Activated CD4-positive, alpha-beta T cell treated with anti-CD3 and anti-CD28 coated beads, Interleukin-2, amount 10 ng/mL, durations not matched to agents 7 days and 5 days (primary cell): ENCODE measurements at places on chromosomes 7 and 10.
A peak's percentile ranks its signal among the peaks of the same experiment; 100 is the strongest.

DNA sequence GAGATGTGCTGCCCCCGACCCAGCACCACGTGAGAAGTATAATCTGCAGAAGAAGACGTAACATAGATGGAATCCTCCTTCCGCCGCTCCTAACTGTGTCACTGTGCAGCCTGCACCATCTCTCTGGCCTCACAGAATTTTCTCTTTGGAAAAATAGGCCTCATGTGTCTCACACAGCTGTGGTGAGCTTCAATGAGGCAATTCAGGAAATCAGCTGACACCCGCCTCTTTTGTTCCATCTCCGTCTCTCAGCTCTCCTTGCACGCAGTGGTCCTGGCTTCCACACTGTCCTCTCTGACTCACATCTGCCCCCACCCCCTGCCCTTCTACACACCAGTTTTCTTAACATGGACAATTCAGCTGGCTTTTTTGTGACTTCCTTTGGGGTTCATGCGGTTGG lies 7.2 kb downstream of the C10orf90 start:
- H3K4me1 ChIP-seq, result no peaks in the 10 kb centered on the region
- H3K27me3 ChIP-seq, result no peaks in the 10 kb centered on the region
- no peak overlapping the region for H3K27ac ChIP-seq
- no peaks in the 10 kb centered on the region for H3K36me3 ChIP-seq
- DNase-seq, result no peak

GRCh38 chr10:48658243-48658974 lies 26.3 kb upstream of the WDFY4 start:
- H3K4me3 ChIP-seq, result no peak overlapping the region
- H3K27me3 ChIP-seq, result peaks cover 20% of the 10 kb centered on the region
- H3K36me3 ChIP-seq, result no peaks in the 10 kb centered on the region
- peaks cover 6% of the 10 kb centered on the region for H3K4me1 ChIP-seq
- DNase-seq, result peak; percentile 66

DNA sequence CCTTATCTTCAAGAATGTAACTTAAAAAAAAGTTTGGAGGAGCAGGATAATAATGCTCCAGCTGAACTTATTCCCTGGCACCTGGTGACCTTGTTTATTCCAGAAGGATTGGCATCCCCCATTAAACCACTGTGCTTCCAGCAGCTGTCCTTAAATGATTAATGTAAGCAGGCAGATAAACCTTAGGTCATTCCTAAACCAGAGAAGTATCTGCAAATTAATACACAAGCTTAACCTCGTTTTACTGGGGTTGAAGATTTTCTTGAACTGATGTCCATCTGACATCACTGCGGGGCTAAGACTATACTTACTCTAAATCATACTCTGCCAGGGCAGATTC lies 116.1 kb upstream of the PALS2 start:
- no peaks in the 10 kb centered on the region for H3K4me1 ChIP-seq
- H3K27ac ChIP-seq, result no peak overlapping the region
- no peak overlapping the region for H3K4me3 ChIP-seq
- DNase-seq, result no peak
- H3K27me3 ChIP-seq, result peaks cover 11% of the 10 kb centered on the region

DNA sequence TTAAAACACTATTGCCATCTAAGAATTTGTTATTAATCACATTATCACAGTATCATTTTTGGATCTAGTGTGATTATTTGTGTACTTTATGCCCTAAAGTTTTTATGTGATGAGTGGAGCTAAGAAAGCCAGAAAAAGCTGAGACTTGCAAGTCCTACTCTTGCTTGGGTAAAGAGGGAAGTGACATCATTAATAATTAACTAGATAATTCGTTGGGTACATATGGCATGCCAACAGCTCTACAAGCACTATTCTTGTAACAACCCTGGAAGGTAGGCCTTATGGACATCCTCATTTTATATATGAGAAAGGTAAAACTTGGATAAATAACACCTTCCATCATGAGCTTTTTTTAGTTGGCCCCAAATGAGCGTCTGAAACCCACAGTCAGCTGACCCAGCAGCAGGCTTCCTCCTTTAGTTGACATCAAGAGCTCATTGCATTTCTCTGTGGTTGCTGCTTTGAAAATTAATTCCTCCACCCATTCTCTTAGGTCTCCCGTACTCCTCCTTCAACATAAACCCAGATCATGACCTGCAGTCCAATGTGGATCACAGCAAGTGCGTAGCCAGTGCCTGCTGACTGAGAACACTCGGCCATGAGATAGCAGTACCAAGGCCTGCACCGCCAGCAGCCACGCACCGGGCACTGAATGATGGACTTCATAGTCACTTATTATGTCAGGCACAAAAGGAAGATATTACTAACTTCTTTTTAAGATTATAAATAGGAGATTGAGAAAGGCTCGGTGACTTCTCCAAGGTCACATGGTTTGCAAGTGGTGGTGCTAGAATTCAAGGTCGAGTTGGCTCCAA lies 292.0 kb upstream of the AOAH start:
- H3K4me1 ChIP-seq, result peaks cover 9% of the 10 kb centered on the region
- H3K4me3 ChIP-seq, result no peak overlapping the region
- H3K36me3 ChIP-seq, result peaks cover 33% of the 10 kb centered on the region
- no peak for DNase-seq
- no peaks in the 10 kb centered on the region for H3K27me3 ChIP-seq

GRCh38 chr10:108970016-108970415 lies 953.3 kb downstream of the XPNPEP1 start:
- H3K4me1 ChIP-seq, result no peaks in the 10 kb centered on the region
- H3K4me3 ChIP-seq, result no peak overlapping the region
- peak; percentile 6 for DNase-seq
- no peaks in the 10 kb centered on the region for H3K36me3 ChIP-seq
- no peaks in the 10 kb centered on the region for H3K27me3 ChIP-seq

- peaks cover 2% of the 10 kb centered on the region for H3K4me1 ChIP-seq
- no peak overlapping the region for H3K4me3 ChIP-seq
- no peak for DNase-seq
- no peak overlapping the region for H3K27ac ChIP-seq
- no peaks in the 10 kb centered on the region for H3K36me3 ChIP-seq
- no peaks in the 10 kb centered on the region for H3K27me3 ChIP-seq
These were observed 96.7 kb downstream of the KIF20B start for GRCh38 chr10:89798092-89798491.

- no peaks in the 10 kb centered on the region for H3K27me3 ChIP-seq
- H3K4me3 ChIP-seq, result no peak overlapping the region
- no peak overlapping the region for H3K27ac ChIP-seq
- DNase-seq, result no peak
- H3K4me1 ChIP-seq, result no peaks in the 10 kb centered on the region
These were observed 11.1 kb downstream of the MSRB2 start for GRCh38 chr10:23106331-23107072.

GRCh38 chr10:130018265-130018664 lies 54.2 kb upstream of the EBF3 start:
- H3K27me3 ChIP-seq, result peaks cover 3% of the 10 kb centered on the region
- DNase-seq, result peak; percentile 28
- peaks cover 18% of the 10 kb centered on the region for H3K4me1 ChIP-seq

- no peak for DNase-seq
- peaks cover 2% of the 10 kb centered on the region for H3K27me3 ChIP-seq
These were observed 179.0 kb downstream of the RNLS start for GRCh38 chr10:88404133-88404532.

DNA sequence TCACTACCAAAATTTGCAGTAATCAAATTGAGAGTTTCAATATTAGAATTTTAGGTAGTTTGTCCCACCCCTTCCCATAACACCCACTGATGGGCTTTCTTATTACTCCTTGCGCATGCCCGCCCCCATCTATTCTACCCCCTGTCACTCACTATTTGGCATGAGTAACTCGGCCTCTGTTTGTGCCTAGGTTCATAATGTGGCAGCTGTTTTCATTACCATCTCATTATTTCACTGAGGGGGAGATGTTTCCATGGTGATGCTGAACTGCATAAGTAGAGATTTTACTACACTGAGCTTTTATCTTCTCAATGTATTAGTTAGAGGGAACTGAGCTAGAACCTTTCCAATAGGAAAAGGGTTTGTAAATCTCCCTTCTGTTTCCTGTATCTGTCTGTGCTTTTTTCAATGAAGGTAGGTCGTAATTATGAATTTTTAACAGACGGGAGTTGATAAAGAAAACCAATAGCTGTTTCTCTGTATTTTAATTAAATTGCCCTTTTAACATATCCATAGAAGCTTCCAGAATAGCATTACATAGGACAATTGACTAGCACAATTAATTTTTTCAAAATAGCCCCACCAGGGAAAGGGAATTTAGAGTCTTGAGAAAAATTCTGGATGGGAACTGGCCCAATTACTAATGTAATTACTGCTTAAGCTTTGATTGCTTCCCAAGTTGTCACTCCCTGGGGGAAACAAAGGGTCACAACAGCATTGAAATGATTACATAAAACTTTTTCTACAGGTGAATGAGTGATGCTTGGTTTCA lies 33.4 kb downstream of the PRPS1L1 start:
- no peak for DNase-seq
- no peak overlapping the region for H3K4me3 ChIP-seq
- H3K27me3 ChIP-seq, result peaks cover 3% of the 10 kb centered on the region
- no peaks in the 10 kb centered on the region for H3K4me1 ChIP-seq
- H3K27ac ChIP-seq, result no peak overlapping the region
- no peaks in the 10 kb centered on the region for H3K36me3 ChIP-seq

GRCh38 chr10:30373596-30374327 lies 24.7 kb upstream of the MTPAP start:
- peaks cover 20% of the 10 kb centered on the region for H3K27me3 ChIP-seq
- H3K4me1 ChIP-seq, result peaks cover 27% of the 10 kb centered on the region
- DNase-seq, result peak; percentile 49
- no peaks in the 10 kb centered on the region for H3K36me3 ChIP-seq

GRCh38 chr10:132448248-132448731 lies 51.3 kb downstream of the PWWP2B start:
- H3K27me3 ChIP-seq, result no peaks in the 10 kb centered on the region
- H3K27ac ChIP-seq, result peak overlapping the region; percentile 99
- H3K4me3 ChIP-seq, result no peak overlapping the region

DNA sequence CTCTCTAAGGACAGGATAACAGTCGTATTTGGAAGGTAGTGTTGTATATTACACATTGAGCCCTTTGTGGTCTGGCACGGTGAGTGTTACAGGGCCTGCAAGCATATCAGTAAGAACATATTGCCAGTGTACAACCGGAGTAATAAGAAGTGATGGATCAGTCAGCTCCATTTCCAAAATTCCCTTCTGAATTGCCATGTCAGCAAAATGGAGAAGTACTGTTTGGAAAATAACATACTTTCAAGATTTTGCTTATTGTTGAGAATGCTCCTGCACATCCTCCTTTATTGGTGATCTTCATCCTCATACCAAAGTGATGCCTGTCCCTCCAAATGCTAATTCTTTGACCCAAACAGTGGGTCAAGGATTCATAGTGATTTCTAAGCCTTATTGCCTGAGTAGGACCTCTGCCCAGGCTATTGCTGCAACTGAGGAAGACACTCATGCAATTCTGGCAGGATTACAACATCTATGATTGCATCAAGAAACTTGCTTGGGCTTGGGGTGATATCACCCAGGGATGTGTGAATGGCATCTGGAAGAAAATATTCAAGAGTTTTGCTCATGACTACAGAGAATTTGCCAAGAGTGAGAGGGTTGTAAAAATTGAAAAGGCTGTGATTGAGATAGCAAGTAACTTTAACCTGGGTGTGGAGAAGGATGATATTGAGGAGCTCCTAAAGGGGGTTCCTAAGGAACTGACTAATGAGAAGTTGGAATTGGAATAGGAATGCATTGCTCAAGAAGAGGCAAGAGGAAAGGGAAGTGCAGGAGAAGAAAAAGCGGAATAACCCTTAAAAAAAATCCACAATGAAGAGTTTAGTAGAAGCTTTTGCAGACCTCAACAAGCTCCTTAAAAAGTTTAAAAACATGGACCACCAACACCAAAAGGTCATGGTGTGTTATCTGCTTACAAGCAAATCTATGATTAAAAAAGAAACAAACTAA lies 452.2 kb upstream of the SORCS1 start:
- no peaks in the 10 kb centered on the region for H3K36me3 ChIP-seq
- no peak for DNase-seq
- no peak overlapping the region for H3K4me3 ChIP-seq
- no peaks in the 10 kb centered on the region for H3K27me3 ChIP-seq
- H3K27ac ChIP-seq, result no peak overlapping the region

DNA sequence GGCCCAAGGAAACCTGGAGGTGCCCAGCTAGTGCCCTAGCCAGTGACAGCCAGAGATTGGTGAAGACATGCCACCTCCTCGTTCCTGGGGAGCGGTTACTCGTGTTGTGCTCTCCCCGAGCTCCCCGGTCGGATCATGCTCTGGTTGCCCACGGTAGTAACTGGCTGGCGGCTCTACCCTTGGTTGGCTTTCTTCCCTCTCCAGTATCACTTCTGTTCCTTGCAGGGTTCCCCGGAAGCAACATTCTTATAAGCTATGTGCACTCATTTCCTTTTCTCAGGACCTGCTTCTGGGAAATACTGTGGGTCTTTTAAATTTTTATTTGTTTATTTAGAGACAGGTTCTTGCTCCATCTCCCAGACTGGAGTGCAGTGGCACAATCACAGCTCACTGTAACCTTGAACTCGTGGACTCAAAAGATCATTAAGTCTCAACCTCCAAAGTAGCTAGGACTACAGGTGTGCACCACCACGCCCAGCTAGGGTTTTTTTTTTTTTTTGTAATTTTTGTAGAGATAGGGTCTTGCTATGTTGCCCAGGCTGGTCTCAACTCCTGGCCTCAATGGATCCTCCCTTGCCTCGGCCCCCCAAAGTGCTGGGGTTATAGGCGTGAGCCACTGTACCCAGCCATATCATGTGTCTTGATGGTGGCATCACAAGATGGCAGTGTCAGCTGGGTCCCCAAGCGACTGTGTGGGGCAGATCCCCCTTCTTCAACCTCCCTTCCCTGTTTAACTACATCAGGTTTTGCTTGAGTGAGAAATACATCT lies 6.9 kb upstream of the CALHM1 start:
- peaks cover 48% of the 10 kb centered on the region for H3K4me1 ChIP-seq
- H3K36me3 ChIP-seq, result peaks cover 11% of the 10 kb centered on the region
- no peak overlapping the region for H3K27ac ChIP-seq
- H3K27me3 ChIP-seq, result peaks cover 9% of the 10 kb centered on the region
- DNase-seq, result no peak

GRCh38 chr10:7458556-7458955 lies 47.7 kb upstream of the SFMBT2 start:
- H3K27me3 ChIP-seq, result peaks cover 2% of the 10 kb centered on the region
- no peak overlapping the region for H3K27ac ChIP-seq
- DNase-seq, result no peak
- no peak overlapping the region for H3K4me3 ChIP-seq
- peaks cover 3% of the 10 kb centered on the region for H3K4me1 ChIP-seq
